Ascending aorta (tissue), 2 donors: ENCODE measurements at places on chromosomes 6 and 20.

GRCh38 chr6:47974106-47974505 lies 136.9 kb downstream of the PTCHD4 start:
- no peak overlapping the region for H3K4me3 ChIP-seq
- H3K4me1 ChIP-seq: no peaks in the 10 kb centered on the region
- H3K36me3 ChIP-seq: no peaks in the 10 kb centered on the region

DNA sequence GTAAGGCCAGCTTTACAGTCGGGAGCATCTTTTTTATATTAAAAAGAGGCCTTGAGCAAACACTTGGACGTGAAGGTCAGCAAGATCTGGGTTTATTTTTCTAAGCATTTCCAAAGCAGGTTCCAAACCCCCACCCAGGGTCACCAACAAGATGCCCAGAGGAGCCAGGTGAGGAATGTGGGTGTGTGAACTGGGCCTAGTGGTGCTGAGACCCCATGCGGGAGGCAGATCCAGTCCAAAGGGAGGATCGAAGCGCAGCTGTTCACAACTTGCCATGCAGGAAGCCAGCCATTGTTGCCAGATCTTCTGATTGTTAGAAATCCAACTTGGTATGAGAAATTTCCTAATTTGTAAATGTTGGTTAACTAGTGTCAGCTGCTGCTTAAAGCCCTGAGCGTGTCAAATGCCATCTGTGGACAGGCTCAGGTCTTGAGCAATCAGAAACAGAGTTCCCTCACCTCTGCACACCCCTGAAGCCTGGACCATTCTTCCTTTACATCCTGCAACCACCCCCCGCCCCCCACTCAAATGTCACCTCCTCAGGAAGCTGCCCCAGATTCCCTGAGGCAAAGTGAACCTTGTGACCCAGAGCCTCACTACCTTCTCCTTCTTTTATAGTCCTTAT lies 46.5 kb downstream of the NFATC2 start:
- peaks cover 14% of the 10 kb centered on the region for H3K4me1 ChIP-seq
- no peak overlapping the region for H3K27ac ChIP-seq
- H3K27me3 ChIP-seq: no peaks in the 10 kb centered on the region
- H3K36me3 ChIP-seq: no peaks in the 10 kb centered on the region
- no peak for DNase-seq
- H3K4me3 ChIP-seq: no peak overlapping the region

- no peak overlapping the region for H3K27ac ChIP-seq
- H3K4me1 ChIP-seq: peaks cover 5% of the 10 kb centered on the region
- H3K27me3 ChIP-seq: no peaks in the 10 kb centered on the region
- no peaks in the 10 kb centered on the region for H3K36me3 ChIP-seq
- no peak for DNase-seq
- H3K4me3 ChIP-seq: no peak overlapping the region
Observed at GRCh38 chr6:46211917-46212316, 41.1 kb upstream of the ENPP5 start.

DNA sequence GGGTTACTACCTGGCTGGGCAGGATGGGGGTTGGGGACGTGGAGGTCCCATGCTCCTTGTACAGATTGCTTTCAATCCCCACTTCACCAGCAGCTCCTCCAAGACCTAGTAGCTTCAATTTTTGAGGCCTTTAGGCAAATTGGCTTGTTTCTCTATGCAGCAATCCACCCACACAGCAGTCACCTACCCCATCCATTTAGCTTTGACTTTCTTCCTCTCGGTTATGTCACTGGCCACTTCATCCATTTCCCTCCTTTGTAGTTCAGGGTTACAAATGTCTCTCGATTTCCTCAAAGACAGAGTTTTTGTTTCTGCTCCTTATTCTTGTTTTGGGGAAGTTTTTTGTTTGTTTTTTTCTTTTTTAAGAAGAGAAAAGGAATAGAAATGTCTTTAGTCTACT lies 33.4 kb upstream of the RSPO4 start:
- no peaks in the 10 kb centered on the region for H3K27me3 ChIP-seq
- H3K4me1 ChIP-seq: no peaks in the 10 kb centered on the region
- no peak overlapping the region for H3K27ac ChIP-seq
- no peak overlapping the region for H3K4me3 ChIP-seq
- no peaks in the 10 kb centered on the region for H3K36me3 ChIP-seq

DNA sequence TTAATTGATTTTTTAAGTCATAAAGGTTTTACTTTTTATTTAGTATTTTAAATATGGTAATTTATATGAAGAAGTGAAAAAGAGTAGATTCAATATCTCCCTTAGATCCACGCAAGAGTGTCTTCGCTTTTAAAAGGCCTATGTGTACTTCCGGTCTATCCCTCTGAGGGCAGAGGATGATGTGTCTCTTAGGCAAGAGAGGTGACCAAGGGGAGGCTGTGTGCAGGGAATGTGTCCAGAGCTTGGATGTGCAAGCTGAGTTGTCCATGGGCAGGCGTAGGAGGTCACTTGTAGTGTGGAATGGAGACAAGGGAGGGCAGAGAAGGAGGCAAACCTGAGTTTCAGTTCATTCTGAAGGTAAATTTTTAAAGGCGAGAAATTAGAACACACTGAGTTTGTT lies 113.9 kb downstream of the CRYBG1 start:
- no peaks in the 10 kb centered on the region for H3K36me3 ChIP-seq
- no peaks in the 10 kb centered on the region for H3K4me1 ChIP-seq
- no peak overlapping the region for H3K27ac ChIP-seq

DNA sequence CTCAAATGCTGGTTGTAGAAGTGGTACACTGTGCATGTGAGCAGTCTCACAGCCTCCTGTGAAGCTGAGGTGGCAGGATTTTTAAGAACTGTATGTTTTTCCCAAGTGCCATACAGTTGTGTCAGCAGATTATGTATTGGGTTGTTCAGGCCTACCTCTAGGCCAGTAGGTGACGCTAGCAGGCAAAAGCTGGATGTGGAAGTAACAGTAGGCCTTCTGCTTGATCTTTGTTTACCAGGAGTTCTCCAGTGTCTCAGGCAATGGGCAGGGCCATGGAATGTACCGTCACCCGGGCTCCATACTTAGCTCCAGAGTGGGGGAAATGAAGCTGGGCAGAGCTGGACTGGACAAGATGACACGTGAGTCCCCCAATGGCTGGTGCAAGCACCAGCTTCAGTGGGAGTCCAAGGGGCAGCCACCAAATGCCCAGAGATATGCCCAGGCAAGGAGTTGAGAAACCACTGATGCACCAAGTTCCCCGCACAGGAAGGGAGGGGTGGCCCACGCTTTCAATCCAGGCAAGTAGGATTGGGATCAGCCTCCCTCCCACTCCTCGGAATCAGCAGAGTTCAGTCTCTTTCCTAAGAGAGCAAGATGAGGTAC lies 289.7 kb downstream of the HTR1B start:
- H3K27me3 ChIP-seq: no peaks in the 10 kb centered on the region
- H3K4me3 ChIP-seq: no peak overlapping the region
- H3K4me1 ChIP-seq: no peaks in the 10 kb centered on the region
- H3K36me3 ChIP-seq: no peaks in the 10 kb centered on the region
- no peak for DNase-seq

GRCh38 chr20:38404016-38404415 lies 31.1 kb downstream of the SNHG17 start:
- no peak for DNase-seq
- H3K27ac ChIP-seq: no peak overlapping the region
- H3K4me1 ChIP-seq: no peaks in the 10 kb centered on the region
- H3K4me3 ChIP-seq: no peak overlapping the region
- no peaks in the 10 kb centered on the region for H3K36me3 ChIP-seq
